ENCODE measurements at places on chromosomes 13 and 19.

GRCh38 chr13:30141775-30142485 is 165.4 kb downstream of the KATNAL1 start:
- no peak for DNase-seq

DNA sequence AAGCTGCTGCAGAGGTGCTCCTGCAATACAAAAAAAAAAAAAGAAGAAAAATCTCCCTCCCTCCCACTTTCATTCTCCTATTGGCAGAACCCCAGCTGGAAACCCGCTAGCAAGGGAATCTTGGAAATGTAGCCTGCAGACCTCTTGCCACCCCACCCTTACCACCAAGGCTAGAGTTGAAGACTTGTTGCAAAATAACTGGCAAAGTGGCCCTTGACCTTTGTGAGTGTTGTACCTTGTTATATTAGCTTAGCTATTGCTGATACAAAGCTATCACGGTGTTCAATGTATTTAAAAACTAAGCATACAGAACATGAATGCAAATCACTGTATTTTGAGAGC is 57.5 kb upstream of the KCTD4 start:
- no peak for DNase-seq

GRCh38 chr13:59950266-59950665 is 213.5 kb downstream of the DIAPH3 start:
- no peak for DNase-seq

DNA sequence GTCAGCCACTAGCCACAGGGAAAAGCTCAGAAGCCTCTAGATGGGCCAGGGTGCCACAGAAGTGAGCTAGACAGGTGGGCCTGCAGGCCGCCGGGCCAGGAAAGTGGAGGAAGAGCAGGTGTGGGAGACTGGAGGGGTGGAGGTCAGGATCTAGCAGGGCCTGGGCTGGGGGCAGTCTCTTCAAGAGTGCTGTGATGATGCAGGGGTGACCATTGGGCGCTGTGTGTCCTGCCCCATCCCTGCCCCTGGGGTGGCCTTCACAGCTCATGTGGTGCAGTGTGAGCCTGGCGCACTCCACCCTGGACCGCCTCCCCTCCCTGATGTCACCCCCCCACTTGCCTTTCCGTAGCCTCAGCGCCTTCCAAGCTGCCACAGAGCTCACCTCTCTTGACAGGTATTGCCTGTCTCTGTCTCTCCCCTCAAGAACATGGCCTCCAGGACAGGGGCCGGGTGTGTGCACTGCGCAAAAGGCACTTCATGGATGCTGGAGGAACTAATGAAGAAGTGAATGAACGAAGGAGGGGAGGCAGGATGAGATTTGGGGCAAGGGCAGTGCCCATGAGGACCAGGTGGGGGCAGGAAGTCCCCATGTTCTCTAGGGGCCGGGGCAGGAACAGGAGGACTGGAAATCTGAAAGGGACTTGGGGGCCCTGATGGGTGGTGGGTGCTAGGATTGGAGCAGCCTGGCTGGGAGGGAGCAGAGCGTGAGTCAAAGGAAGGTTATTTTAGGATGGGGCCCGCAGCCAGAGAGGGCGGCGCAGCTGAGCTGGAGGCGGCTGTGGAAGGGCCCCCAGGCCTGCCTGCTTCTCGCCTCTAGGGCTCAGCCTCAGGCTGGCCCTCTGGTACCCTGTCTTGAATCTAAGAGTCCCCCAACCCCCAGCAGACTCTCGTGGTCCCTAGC is 6.6 kb downstream of the SSBP4 start:
- DNase-seq: no peak

- DNase-seq: no peak
Measured at GRCh38 chr19:57465680-57466381, 8.9 kb upstream of the VN1R1 start.

DNA sequence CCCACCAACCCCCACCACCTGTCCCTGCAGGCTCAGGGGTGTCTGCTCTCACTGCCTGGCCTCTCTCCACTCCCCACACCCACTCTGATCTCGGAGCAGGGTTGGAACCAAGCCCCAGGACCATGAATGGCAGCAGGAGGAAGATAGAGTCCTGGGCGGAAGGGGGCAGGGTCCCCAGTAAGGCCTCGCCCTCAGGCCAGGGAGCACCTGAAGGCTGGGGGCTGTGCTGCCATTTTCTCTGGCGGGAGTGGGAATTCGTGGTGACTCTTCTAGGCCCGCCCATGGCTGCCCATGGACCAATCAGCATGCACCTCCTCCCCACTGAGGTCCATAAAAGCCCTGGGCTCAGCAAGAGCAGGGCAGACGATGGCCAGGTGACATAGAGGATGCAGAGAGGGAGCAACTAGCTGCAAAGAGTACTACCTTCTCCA is 25.0 kb downstream of the KBTBD6 start:
- no peak for DNase-seq

- no peak for DNase-seq
Measured at GRCh38 chr19:8259922-8260247, 48.3 kb downstream of the CD320 start.

GRCh38 chr19:17871032-17871877 is 490 bp upstream of the SLC5A5 start:
- DNase-seq: no peak

DNA sequence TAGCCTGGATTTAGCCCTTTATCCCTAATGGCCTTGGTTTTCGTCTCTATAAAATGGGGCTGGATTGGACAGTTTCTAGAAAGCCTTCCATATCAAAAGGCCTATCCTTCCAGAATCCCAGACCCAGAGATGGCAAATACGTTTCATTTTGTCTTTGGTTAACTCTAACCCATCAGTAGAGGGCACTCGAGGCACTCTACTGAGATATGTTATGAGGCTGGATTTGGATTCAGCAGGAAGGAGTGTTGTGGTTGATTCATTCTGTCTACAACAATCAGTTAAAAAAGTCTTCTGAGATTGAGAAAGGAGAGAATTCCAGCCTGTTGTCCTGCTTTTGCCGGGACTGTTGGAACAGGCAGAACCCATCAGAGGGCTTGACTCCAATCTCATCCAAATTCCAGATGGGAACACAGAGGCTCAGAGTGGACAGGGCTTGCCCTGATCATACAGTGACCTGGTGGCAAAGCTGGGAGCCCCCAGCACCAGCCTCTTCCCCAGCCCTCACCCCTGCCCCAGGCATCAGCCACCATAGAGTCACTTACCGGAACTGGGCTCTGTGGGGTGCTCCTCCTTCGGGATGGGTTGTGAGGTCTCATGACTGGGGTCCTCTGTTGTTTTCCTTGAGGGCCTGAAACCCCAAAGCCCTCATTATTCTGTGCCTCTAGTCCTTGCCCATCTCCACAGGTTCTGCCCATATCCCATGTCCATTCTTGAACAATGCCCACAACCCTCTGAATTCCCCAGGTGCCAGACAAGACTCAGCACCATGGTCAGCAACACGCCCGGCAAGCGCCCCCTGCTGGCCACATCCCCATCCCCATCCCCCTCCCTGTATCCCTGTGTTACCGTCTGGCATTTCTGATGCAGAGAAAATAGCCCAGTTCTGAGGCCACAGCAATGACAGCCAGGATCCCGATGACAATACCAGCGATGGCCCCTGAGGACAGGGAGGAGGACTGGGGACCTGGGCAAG is 12.3 kb upstream of the ZNF180 start:
- DNase-seq: no peak

- no peak for DNase-seq
Measured at GRCh38 chr13:39777527-39778061, 122.1 kb downstream of the COG6 start.

DNA sequence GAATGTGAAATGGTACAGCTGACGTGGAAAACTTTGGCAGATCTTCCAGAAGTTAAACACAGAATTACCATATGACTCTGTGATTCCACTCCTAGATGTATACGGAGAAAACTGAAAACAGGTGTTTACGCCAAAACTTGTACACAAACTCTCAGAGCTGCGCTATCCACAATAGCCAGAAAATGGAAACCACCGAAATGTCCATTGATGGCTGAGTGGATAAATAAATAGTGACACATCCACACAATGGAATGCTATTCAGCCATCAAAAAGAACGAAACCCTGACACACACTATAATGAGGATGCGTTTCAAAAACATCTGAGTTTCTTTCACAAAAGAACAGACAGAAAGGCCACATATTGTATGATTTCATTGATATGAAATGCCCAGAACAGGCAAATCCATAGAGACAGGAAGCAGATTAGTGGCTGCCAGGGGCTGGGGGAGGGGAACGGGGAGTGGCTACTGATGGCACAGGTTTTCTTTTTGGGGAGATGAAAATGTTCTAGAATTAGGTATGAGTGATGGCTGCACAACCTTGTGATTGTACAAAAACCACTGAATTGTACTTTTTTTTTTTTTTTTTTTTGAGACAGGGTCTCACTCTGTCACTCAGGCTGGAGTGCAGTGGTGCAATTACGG is 33.0 kb downstream of the IL12RB1 start:
- no peak for DNase-seq

GRCh38 chr13:41107104-41107571 is 25.5 kb downstream of the KBTBD6 start:
- no peak for DNase-seq

- DNase-seq: no peak
Measured at GRCh38 chr13:98992355-98992754, 14.5 kb upstream of the DOCK9 start.

DNA sequence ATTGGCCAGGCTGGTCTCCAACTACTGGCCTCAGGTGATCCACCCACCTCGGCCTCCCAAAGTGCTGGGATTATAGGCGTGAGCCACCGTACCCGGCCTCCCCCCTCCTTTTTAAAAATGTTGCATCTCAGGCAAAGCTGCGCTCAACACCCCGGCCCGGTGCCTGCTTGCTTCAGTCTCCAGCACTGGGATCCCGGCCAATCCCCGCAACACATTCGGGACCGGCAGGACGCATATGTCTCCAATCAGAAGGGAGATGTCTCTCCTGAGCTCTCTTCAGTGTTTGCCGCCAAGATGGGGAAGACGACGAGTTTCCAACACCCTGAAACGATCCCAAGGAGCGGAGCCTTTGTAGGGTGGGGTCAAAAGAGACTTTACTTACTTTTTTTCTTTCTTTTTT is 16.1 kb downstream of the GNG7 start:
- no peak for DNase-seq
